ENCODE measurements at places on chromosomes 3 and 15.

DNA sequence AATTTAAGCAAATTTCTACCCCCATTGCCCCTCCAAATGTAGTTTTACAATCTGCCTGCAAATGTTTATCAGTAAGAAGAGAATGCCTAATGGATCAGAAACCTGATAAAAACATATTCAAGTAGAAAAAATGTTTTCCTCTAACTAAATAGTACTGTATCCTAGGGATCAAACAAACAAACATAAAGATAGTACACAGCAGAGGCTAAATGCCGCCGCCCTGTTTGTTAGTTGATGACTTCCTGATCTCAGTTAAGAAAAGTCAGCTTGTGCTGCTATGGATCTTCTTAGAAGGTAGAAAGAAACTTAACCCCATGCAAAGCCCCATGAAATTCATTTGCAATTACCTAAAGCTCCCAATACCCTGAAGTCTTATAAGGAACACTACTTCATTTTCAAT, 387.3 kb upstream of the THBS1 start:
- no peak for DNase-seq

GRCh38 chr3:10845839-10846656, 30.0 kb downstream of the SLC6A11 start:
- no peak for DNase-seq

DNA sequence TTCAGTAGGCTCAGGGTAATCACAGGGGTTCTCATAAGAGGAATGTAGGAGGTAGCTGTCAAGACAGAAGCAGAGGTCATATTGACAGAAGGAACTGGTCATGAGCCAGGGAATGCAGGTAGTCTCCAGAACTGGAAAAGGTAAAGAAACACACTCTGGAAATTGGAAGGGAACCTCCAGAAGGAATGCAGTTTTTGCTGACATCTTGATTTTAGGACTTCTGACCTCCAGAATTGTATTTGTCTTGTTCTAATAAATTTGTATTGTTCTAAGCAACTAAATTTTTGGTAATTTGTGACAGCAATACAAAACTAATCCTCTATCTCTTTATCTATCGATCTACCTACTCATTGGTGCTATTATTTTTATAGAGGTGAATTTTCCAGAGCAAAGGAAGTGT, 49.2 kb downstream of the OTOL1 start:
- no peak for DNase-seq

- no peak for DNase-seq
Measured at GRCh38 chr3:188077160-188077799, 76.7 kb upstream of the LPP start.

GRCh38 chr3:100206687-100207086, 54.1 kb upstream of the TBC1D23 start:
- no peak for DNase-seq

GRCh38 chr15:40891810-40892446, 2.3 kb upstream of the VPS18 start:
- DNase-seq, result no peak

DNA sequence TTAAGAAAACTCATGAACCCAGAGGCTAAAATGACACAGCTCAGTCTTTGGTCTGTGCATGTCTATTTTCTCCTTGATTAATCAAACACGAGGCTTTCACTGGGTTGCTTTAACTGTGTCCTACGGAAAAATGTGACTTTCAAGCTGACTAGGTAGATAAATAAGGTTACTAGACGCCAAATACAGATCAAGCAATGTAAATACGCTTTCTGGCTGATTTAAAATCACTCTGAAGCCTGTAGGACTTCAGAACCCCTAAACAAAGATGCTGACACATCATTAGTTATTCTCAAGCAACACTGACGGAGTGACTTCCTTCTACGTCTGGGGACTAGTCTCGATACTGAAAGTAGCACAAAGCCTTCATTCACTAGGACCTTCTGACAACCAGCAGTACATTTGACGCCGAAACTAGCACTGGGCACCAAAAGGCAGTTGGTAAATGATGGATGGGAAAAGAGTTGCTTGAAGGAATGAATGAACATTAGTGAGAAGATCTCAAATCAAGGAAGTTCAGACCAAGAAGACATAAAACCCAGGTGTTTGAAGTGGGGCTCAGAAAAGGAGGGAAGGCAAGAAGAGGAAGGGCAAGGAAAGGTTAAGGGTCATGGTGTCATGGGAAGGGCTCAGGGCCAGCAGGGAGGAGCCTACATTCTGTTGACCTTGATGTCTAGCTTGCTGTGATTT, 67.1 kb upstream of the CDV3 start:
- no peak for DNase-seq

DNA sequence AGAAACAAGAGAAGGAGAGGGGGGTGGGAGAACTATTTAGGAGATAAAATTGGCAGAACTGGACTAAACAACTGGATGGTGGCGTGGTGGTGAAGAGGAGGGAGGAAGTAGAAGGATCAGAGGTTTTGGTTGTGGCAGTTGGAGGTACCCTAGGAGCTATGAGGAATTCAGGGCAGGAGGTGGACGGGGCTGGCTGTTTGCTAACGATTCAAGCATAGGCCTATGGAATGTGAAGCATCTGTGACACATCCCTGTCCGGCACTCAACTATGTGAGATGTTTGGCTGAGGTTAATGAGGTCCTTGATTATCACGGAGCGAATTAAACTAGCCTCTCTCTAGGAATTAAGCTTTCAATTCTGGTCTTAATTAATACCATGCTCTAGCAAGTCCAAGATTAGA, 13.5 kb downstream of the TARS3 start:
- no peak for DNase-seq

GRCh38 chr3:151008699-151009098, 36.2 kb upstream of the CLRN1 start:
- DNase-seq, result no peak

DNA sequence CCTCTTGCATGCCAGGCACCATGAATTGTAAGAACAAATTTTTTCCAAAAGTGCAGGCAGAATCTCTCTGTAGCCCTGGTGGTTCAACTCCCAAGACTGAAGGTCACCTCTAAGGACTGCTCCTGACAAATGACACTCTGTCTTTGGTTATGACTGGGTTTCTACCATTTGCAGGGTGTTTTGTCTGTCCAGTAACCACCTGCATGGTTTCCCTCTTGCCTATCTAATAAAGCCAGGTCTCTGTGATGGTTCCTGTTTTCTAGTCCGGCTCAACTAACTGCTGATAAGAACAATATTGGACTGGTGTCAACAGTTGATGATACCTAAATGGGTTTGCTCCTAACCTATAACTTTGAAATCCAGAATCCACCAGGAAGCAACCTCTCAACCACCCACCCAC, 43.7 kb downstream of the ATP8B4 start:
- no peak for DNase-seq

DNA sequence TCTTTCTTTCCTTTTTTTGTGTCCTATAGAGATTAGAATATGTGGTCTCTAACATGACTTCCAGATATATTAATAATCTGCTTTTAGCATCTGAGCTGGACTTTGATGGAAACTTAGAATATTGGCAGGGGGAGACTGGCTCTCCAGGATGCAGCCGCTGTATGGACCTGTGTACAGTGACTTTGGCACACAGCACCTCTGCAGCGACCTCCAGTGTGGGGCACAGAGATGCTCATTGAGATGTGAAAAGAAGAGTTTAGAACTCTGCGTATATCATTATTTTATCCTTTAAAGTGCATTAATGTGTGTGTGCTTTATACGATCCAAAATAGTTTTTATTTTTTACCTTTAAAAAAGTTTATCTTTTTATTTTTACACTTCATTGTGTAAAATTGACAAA, 18.3 kb downstream of the CFAP161 start:
- no peak for DNase-seq

DNA sequence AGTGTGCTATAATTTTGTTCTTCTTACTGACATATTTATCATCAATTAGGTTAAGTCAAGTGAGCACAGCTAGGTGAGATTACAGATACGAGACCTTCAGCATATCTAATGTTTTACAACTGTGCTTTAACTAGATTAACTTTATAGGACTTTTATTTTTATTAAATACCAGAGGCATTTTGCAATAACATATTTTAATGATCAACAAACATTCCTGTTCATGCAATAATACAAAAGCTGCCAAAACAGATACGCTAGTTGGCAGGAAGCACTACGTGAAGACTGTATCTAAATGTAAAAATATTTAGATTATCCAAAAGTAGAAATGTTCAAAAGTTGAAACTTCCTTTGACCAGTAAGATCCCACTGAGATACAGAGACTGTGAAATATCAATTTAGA, 139.1 kb downstream of the CBLB start:
- DNase-seq, result no peak
